Hematopoietic multipotent progenitor cell treated with erythropoietin and hydrocortisone succinate and interleukin-3 and kit ligand, for 15 days (in vitro differentiated cells): ENCODE measurements at places on chromosomes 1 and 21.

DNA sequence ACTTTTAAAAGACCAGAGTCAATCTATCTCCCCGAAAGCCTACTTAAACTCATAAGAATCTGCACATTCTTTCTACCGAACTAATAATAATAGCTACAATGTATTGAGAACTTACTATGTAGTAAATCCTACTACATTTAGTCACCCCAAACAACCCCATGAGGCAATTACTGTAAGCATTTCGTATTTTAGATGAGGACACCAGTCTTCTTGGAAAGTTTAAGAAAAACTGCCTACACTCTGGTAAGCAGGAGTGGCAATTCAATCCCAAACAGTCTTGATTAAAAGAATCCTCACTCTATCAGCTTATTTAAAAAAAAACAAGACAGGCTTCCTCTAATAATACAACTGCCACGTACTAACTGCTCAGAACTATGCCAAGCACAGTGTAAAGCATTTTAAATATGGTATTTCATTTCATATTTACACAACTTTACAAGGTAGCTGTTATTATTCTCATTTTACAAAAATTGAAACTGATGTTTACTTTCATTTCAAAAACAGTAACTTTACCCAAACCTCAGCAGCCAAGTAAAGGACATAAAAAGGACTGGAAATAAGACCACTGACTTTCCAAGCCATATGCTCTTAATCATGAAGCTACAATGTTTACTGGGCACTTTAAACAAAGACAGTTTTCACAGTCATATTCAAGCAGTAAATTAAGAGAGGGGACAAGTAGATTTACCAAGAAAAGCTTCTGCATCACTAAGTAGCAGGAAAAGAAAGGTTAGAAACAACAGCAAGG is 13.9 kb downstream of the ARID4B start:
- DNase-seq, result no peak

DNA sequence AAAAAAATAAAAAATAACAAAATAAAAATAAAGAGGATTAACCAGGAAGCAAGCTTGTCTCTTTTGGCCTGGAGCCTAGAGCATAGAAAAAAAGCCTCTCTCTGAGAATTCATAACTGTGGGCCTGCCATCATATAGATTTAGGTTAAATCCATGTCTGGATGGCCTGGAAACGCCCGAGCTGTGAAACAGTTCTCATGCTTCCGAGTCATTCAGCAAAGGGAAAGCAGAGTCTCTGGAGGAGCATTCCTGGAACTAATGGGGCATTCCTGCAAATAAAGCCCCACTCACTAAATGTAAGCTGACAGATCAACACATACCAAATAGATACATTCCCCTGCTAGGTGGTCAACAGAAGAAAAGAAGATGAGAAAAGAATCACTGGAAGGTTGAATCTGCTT is 75.8 kb upstream of the GNG4 start:
- DNase-seq, result no peak

DNA sequence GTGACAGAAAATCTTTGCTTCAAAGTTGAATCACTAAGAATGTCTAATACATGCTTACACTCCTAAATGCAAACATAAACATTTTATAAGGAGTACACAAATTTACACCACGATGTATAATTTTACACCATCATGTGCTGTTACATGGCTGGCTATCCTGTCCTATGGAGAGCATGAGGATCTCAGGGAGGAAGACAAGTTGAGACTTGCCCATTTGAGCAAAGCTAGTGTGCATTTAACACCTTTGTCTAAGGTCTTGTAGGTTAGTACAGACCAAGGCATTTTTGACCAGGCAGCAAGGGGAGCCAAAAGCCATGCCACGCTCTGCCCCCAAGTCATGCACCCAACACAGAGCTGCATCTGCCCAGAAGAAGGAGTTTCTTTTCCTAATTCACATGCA is 14.5 kb upstream of the COG2 start:
- DNase-seq, result no peak

DNA sequence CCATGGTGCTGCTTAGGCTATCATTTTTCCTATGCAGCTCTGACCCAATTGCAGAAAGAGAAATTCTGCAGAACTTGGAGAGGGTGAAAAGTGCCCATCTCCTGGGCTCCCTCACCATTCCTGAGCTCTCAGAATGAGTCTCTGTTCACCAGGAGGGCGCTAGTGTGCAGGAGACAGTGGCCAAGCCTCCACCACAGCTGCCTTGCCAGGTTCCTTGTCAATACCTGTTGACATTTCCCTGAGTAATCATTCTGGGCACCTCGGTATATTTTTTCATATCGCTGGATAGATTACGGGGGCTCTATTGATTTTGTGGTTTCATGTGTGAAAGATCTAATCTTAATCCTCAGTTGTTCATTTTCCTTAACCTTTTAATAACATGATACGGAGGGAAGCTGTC is 13.0 kb upstream of the C8B start:
- no peak for DNase-seq

GRCh38 chr1:94623560-94624148 is 82.1 kb upstream of the F3 start:
- no peak for DNase-seq

GRCh38 chr1:63324779-63325119 is 2.4 kb downstream of the FOXD3 start:
- DNase-seq, result no peak

DNA sequence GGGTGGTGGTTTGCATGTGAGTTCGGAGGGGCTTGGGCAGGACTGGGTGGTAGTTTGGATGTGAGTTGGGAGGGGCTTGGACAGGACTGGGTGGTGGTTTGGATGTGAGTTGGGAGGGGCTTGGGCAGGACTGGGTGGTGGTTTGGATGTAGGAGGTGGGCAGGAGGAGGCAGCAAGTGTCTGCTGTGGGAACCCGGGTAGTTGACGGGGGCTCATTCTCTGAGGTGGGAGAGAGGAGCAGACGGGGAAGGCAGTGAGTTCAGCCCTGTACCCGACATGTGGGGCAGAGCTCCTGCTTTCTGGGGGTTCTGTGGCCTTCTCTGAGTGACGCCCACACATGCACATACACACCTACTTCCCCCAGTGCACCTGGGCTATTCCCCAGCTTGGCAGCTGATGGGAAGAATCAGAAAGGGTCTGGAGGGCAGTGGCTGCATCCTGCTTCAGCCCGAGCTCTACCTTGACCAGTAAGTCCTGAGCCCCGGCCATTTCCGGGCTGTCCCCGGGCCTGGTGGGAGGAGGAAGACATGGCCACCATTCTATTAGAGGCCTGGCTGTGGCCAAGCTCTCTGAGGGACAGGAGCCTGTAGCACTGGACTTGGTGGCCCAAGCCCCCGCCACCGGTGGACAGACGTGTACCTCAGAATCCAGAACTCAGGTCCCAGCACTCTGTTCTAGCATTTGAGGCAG is 58.1 kb downstream of the EDN2 start:
- no peak for DNase-seq

DNA sequence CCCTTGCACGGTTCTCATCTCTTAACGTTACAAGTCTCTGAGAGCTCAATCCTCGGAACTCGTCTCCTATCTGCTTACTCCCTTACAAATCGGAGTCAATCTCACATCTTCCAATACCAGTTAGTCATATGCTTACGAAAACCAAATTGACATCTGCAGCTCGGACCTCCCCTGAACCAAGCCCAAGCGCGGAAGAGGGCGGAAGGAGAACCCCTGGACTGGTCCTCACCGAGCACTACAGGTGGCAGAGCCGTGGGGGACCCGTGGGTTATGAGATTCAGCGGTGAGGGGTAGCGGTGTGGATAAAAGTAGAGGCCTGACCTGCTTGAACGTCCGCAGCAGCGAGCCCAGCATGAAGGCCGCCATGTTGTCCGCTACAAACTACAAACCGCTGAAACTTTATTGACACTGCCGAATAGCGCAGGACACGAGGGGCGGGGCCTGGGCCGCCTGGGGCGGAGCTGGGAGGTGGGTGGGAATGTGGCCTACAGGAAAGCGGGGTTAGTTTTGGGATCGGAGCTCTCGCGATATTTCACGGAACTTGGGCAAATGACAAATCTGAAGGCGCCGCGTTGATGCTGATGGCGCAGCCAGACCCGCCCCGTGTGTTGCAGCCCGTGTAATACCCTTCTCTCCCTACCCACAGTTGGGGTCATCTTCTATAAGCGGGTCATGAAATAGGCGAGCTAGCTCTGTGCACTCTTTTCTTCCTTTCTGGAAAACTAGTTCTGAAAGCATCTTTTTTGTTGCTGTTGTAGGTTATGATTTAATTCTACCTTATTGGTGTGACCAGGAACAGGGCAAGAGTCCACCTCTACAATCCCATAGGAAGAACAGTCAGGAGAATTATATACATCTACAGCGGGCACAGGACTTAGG is at the start of gene MRPS14:
Gene MRPS14 (minus strand): TSS at position 383 of the 879 bp plus-strand sequence. CDS start 17 bp downstream, at position 366.
- peak; percentile 97 for DNase-seq

GRCh38 chr1:8660411-8660828 is 157.0 kb downstream of the RERE start:
- no peak for DNase-seq

GRCh38 chr1:213110349-213111300 is 59.6 kb downstream of the RPS6KC1 start:
- no peak for DNase-seq
